ENCODE measurements at places on chromosomes 6 and 20.

GRCh38 chr20:62708591-62709536, at the start of gene NTSR1:
NTSR1 (plus strand) TSS chr20:62708836; CDS start chr20:62709208, 372 bp downstream.
- DNase-seq: no peak

GRCh38 chr20:8309634-8310033, 177.6 kb downstream of the PLCB1 start:
- no peak for DNase-seq

GRCh38 chr6:139430899-139431601, 56.6 kb upstream of the CITED2 start:
- DNase-seq: no peak

DNA sequence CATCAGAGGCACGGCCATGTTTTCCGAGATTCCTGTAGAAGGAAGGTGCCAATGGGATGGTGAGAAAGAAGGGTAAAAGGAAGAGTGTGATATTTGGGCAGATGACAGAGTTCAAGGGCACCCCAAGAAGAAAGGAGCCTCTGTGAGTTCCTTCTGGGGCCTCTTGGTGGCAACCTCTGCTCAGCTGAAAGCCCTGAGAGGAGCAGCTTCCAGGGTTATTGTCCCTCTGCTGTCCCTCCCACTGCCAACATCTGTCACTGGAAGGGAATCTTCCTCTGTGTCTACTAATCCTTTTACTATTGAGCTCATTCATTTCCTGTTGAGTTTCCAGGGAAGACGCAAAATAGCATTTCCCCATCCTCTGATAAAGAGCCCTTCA, 40.0 kb upstream of the KCNK16 start:
- DNase-seq: no peak

DNA sequence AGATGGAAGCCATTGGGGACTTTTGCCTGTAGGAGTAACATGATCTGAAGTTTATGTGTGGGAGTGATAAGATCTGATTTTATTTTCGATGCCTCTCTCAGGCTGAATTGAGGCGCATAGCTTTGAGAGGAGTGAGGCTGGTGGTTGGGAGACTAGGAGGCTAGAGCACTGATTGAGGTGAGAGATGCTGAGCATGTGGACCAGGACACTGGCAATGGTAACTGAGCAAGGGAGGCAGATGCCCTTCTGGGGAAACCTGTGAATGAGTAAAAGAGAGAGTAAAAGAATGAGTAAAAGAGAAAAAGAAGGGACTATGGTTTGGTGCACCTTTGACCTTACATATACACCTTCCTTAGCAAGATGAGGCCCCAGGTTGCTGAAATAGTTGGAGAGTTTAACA, 3.0 kb downstream of the RRP36 start:
- DNase-seq: no peak

GRCh38 chr6:34462551-34462971, 3.3 kb upstream of the PACSIN1 start:
- no peak for DNase-seq

DNA sequence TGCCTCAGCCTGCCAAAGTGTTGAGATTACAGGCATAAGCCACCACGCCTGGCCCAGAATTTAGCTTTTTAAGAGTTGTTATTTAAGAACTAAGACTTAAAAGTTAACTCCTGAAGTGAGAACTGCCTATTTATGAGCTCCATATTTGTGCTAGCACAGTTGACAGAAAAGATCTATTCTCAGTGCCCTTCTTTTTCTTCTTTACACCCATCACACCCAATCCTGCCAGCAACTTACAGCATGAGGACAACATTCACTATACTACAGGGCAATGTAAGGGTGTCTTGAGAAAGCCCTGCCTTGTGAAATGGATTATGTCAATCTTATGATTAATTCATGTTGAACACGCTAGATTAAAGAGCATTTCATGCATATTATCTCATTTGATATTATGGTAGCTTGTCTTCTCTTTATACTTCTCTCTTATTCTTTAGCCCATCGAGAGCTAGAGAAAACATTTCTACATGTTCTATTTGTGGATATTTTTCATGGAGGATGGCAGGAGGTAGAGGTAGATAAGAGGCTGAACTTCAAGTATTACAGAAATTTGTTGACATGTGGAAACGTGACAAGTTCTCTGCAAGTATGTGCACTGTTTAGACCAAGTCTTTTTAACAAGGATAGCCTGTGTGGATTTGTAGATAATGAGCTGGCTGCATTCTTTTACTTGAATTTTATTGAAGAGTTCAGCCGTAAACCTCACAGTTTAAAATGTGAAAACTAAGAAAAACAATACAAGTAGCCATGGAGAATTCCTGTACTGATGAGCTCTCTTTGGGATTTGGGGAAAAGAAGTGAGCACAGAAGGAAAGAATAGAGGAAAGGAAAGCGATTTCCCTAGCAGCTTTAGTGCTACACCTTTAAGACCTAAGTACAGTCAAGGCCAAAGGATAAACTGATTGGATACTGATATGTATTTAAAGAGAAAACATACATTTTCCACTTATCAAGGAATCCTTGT, 212.2 kb downstream of the ARHGAP18 start:
- no peak for DNase-seq

GRCh38 chr6:23277521-23278179, 708.3 kb downstream of the HDGFL1 start:
- no peak for DNase-seq

- DNase-seq: no peak
Observed at GRCh38 chr6:169795196-169795595, 43.8 kb downstream of the ERMARD start.

GRCh38 chr6:22333802-22334201, 37.0 kb upstream of the PRL start:
- no peak for DNase-seq

DNA sequence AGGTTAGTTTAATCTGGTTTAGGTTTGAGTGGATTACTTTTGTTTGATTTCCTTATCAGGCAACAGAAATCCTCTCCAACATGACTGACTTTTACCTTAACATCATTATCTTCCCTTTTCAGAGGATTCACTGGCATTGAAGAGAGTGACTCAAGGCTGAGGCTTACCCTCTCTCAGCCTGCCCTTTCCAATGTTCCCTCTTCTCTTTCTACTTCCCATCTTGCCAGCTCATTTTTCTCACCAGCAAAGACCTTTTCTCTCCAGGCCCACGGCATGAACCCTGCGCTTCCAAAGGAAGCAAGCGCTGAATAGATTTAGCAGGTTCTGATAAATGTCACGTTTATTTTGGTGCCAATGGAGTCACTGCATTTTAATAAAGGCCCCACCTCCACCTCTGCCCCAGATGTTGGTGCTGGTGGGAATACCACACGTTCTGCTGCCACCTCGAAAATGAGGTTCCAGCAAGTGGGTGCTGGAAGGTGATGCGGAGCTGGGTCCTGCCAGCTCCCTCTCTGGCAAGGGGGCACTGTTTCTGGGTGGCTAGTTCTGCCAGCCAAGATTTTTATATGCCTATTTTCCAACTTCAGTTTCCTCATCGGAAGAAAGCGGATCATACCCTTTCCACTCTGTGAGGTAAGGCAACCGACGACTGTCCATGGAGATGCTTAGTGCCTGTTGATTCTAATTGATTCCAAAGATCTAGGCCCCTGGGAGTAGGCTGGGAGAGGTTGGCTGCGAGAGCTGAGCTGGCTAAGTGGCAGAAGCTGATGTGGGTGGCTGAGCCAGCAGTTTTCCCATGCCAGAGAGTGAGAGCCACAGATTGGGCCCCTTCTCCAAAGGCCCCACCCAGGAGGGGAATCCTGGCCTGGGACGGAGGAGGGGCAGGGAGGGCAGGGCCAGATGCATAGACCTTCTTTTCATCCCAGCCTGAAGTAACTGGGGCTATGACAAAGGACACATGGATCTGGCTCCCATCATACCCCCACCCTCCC, 87.7 kb upstream of the MAFB start:
- DNase-seq: no peak

Measured in GM19239 (cell line).